Right lung (tissue), 10 donors: ENCODE measurements at places on chromosomes 1 and 21. TPM values are rescaled to one million over a fixed set of nuclear protein-coding genes. Genes with fewer than 3 reads are reported as not detected.

Gene WDR64
- 0.22 TPM for polyA plus RNA-seq

Gene TFAP2E
- 5.2 TPM for polyA plus RNA-seq

Gene ASPM
- 11.7 TPM for polyA plus RNA-seq

Gene C4BPB
- polyA plus RNA-seq, result 0.49 TPM

Gene DISP1
- polyA plus RNA-seq, result 17.1 TPM

Gene LZIC
- polyA plus RNA-seq, result 51.5 TPM

Gene CELA3A
- polyA plus RNA-seq, result not detected

Gene TBX19
- 5.6 TPM for polyA plus RNA-seq

Gene LCE1F
- not detected for polyA plus RNA-seq

Gene HECTD3
- 32.3 TPM for polyA plus RNA-seq

Gene KCND3
- polyA plus RNA-seq, result 0.49 TPM

Gene MLLT11
- polyA plus RNA-seq, result 21.7 TPM

DNA sequence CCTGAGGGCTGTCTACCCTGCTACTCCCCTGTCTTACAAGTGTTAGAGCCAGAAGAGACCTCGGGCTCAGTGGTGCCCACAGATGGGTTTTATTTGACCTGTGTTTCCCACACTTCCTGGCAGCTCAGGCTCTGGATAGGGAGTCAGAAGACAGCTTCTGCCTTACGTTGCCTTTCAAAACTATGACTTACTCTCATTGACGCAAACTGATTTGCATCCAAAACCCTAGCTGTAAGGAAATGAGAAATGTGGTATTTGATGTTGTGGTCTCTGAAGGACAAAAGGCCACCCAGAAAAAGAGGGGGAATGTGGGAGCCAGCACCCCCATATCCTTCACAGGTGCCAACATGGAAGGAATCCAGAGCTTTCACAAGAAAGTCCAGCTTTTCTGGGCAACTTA, 180.2 kb downstream of the ATG4C start:
- DNase-seq, result no peak

GRCh38 chr21:34501716-34502115, 10.3 kb downstream of the KCNE1 start:
- no peak for DNase-seq

GRCh38 chr1:186957314-186957713, 128.6 kb downstream of the PLA2G4A start:
- DNase-seq, result no peak

- no peak for DNase-seq
These were observed 24.0 kb downstream of the NGF start for GRCh38 chr1:115314092-115314491.

DNA sequence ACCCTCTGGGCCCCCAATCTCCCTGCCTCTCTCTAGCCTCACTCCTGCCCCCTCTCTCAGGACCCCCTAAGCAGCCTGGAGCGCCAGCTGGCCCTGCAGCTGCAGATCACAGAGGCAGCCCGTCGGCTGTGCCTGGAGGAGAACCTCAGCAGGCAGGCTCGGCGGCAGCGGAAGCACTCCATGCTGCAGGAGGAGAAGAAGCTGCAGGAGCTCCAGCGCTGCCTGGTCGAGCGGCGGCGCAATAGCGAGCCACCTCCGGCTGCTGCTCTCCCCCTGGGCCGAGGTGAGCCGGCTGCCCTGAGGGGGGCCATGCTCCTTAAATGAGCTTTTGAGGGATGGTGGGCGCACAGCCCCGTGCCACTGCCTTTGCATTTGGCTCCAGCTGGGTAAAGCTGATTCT, 6.2 kb downstream of the INAVA start:
- DNase-seq, result no peak

DNA sequence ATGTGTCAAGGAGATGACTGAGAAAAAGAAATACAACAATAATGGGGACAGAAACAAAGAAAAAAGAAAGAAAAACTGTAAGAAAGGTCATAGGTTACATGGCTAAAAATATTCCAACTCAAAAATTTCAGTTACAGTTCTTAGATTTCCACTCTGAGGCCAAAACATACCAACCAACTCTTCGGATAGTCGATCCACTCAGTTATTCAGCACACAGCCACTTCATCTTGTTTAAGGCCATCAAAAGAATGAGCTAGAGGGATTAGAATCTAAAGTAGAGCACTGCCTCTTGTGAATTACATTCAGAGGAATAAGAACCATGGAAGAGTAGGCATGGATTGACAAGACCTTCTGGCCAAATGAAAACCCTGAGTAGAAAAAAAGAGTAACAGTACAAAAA, 277.0 kb downstream of the MRPL39 start:
- DNase-seq, result no peak

DNA sequence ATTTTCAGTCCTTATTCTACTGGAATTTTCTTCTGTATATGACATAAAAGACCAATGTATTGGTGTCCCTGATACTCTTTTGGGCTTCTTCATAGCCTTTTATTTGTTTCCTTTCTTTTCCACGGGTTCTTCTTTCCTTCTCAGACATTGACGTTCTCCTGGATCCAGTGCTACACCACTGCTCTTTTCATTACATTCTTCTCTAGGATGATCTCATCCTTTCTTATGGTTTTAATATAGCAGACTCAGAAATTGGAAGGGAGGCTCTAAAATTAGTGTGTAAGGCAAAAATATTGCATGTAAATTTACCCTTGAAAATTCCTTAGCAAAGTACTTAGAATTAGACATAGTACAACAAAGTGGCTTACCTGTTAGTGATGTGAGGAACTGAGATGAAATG, 65.3 kb downstream of the SELENOF start:
- no peak for DNase-seq

DNA sequence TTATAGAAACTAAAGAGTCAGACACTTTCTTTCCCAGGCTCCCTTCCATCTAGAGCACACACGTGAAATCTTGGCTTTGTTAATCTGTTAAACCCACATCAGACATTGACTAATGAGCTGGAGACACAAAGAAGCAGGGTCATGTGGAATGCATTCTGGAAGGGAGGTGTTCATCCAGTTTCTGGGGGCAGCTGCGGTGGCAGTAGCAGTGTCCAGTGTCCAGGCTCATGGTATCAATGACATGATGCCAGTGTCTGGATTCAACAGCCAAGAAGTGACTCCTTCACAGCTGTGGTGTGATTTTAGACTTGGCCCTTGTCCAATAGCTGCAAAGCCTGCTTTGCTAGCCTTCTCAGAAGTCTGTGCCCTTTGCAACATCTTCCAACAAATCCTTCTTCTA, 95.2 kb downstream of the NTPCR start:
- DNase-seq, result no peak

- DNase-seq, result no peak
These were observed 15.5 kb upstream of the SNX27 start for GRCh38 chr1:151596166-151596953.

- no peak for DNase-seq
These were observed 152.3 kb upstream of the RGS18 start for GRCh38 chr1:192005976-192006375.

DNA sequence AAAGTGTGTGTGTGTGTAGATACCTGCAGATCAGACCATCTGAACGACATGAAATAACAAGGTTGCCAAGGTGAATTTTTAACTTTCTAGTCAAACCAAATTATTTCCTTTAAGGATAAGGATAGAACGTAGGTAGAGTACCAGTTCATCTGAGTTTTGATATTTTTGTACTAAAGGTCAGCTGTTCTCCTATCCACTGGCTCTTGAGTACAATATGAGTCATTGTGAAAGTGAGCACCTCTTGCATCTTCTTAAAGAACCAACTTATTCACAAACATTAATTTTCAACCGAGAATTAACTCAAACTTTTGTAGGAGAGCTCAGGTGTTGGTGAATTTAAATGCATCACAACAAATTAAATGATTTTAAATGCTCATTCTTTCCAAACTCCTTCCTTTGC, 71.5 kb downstream of the IFI44 start:
- no peak for DNase-seq

GRCh38 chr1:17251246-17251645, 2.3 kb downstream of the PADI3 start:
- DNase-seq, result no peak

GRCh38 chr1:97824624-97825023, 96.2 kb downstream of the DPYD start:
- no peak for DNase-seq

DNA sequence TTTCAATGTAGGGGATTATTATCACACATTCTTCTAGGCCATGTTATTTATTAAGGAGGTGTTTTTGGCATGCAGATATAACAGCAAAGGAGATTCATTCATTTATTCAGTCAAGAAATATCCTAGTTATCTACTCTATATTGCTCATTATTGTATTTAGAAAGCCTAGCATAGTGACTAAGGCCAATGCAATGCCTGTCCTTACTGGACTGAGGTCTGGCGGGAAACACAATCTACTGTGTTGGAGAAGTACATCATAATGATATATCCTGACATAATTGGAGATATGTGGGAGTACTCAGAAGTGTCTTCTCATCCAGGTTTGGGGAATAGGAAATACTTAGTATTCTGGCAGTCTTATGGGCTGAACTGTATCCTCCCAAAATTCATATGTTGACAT, 421.5 kb upstream of the USP24 start:
- no peak for DNase-seq

DNA sequence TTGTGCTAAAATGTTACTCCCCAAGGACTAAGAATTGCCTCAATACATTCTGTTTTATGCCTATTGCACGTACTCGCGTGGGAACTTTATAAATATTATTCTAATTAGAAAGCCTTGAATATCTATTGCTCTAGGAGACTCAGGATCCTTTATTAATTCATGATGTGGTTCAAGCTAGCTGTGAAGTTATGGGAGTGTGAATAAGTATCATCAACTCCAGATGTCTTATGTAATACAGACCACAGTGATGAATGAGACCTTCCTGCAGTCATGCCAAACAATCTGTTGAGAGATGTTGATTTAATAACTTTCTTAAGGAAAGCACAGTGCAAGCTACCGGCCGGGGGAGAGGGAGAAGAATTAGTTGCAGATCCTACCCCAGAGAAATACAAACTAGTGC, 519.2 kb upstream of the ZP4 start:
- no peak for DNase-seq

- no peak for DNase-seq
These were observed 6.8 kb downstream of the TMEM69 start for GRCh38 chr1:45694823-45695222.

DNA sequence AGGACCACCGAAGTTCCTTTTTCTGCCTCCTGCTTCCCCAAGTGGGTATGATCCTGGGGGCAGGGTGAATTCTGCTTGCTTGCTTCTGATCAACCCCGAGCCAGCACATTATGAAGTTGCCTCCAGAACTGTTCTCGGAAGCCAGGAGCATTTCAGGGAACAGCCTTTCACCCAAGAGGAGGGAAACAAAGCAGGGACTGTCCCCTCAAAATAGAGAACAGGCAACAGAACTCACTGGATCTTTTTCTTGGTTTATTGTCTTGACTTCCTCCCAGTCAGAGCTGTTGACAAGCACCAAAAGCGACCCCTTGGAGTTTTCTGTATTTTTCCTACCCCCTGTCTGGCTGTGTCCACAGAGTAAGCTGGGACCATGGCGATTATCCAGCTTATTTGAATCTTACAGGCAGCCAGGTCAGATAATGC, 258.3 kb upstream of the SGIP1 start:
- no peak for DNase-seq

GRCh38 chr1:205706601-205707502, 26.5 kb upstream of the SLC45A3 start:
- peak; percentile 48 for DNase-seq

DNA sequence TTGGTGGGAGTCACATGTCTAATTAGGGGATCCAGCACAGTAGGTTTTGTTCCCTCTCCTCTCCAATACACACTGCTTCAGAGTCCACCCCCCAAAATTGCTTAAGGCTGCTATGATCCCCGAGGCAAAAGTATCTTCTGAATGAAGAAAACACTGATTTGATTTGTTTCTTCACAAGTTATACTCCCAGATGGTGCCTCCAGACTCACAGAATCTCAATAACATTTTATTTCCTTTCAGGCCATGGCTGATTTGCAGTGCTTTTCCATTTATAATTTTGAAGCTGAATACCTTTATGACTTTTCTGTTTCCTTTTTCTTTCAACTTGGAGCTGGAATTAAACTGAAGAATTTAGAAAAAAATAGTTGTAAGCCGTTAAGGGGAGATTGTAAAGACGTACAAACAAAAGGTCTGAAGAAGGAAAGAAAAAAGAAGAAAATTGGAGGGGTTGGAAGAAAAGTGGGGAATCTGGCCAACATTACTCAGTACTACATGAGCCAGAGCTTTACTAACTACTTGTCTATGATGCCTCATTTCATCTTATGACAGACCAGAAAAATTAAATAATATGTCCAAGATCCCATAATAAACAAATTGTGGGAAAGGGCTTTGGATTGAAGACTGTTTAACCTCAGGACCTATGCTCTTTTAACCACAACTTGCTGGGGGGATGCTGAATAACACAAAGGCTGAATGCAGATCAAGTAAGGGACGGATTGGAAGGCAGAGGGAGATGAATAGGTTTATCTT, 75.9 kb downstream of the NUF2 start:
- DNase-seq, result no peak

- DNase-seq, result no peak
These were observed 19.1 kb upstream of the SLC5A9 start for GRCh38 chr1:48203287-48203900.

- DNase-seq, result no peak
These were observed 546 bp downstream of the HES3 start for GRCh38 chr1:6244401-6245049.

GRCh38 chr1:150009604-150010392, 728 bp downstream of the OTUD7B start:
- DNase-seq, result peak; percentile 50
